ENCODE measurements at places on chromosomes 1 and 21.

- peak; percentile 96 for DNase-seq
Observed at GRCh38 chr1:53681977-53682685, 56.8 kb downstream of the GLIS1 start.

GRCh38 chr21:41762753-41763152 is 4.1 kb downstream of the RIPK4 start:
- DNase-seq, result no peak

GRCh38 chr1:109112652-109113285 is 1.1 kb upstream of the ELAPOR1 start:
- peak; percentile 88 for DNase-seq

GRCh38 chr21:26105819-26106218 is 64.8 kb downstream of the APP start:
- no peak for DNase-seq

GRCh38 chr21:41764558-41765419 is 2.1 kb downstream of the RIPK4 start:
- DNase-seq, result no peak

DNA sequence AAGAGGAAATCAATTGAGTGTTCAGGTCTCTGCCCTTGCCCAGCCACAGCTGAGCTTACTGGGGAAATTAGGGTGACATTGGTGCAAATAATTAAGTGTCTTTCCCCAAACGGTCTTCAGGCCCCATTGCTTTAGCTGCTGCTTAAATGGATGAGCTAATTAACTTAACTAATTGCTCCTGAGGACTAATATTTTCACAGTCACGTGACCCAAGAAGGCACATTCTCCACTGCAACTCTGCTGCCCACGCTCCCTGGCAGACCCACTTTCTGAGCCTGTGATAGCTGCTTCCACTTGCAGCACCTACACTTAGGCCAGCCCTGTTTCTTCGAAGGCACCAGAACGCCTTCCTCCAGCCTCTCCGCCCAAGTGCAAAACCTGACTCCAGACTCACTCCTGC is 56.2 kb downstream of the SYT2 start:
- no peak for DNase-seq

- peak; percentile 58 for DNase-seq
Observed at GRCh38 chr21:31326522-31327242, 17.4 kb downstream of the TIAM1 start.

DNA sequence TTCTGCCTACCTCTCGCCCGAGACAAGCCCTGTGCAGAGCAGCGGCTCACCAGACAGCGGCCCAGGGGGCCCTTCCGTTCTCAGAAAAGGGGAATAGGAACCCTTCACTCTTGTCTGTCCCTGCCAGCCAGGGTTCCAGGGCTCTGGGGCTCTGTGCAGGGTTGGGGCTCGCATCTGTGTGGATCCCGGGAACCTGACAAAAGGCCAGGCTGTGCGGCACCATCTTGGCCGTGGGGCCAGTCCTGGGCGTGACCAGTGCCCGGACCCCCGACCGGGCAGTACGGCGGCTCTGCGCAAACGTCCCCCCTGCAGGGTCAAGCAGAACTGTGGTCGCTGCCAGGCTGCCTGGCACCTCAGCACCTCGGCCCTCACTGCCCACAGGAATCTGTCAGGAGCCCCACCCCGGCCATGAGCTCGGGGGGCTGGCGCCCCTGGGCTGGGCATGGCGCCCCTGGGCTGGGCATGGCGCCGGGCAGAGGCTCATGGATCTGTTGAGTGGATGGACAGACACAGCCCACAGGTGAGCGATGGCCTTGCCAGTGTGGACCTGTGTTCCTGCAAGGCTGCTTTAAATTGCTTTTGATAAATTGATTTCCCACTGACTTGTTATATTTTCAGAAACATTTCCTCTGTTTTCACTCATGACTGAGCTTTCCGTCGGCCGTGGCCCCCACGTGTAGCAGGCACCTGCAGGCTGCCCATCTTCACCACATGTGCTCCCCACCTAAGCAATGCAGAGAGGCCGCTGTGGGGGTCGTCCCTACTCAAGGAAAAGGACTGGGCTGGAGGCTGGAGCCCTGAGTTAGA is 59.0 kb downstream of the SLX9 start:
- DNase-seq, result no peak

DNA sequence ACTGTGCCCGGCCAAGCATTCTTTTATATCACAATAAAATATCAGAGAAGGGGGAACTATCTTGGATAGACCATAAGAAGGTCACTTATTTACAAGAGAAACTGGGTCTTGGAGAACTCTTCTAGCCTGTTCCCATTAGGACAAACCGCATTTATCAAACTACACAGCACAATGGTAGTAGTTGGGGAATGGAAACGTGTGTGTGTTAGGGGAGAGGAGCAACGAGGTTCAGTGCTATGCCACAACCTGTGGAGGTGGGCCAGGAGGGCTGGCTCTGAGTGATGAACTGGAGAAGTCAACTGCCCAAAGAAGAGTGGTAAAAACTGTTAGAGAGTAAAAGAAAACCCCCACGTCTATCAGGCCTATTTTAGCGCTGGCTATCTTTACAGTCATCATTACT is 1.6 kb downstream of the DONSON start:
- no peak for DNase-seq

DNA sequence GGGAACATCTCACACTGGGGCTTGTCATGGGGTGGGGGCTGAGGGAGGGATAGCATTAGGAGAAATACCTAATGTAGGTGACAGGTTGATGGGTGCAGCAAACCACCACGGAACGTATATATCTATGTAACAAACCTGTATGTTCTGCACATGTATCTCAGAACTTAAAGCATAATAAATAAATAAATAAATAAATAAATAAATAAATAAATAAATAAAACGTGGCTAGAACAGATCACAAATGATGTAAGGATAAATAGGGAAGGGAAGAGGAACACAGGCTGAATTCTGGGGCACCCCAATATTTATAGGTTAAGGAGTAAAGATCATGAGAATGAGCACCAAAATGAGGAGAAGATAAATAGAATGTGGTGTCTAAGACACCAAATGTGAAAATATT is 592.2 kb downstream of the AMY1C start:
- DNase-seq, result no peak
